NCI-H1092 (cell line): ENCODE measurements at places on chromosomes 13 and 19.

GRCh38 chr19:18417250-18418028, 1.8 kb upstream of the SSBP4 start:
- peak; percentile 19 for DNase-seq

DNA sequence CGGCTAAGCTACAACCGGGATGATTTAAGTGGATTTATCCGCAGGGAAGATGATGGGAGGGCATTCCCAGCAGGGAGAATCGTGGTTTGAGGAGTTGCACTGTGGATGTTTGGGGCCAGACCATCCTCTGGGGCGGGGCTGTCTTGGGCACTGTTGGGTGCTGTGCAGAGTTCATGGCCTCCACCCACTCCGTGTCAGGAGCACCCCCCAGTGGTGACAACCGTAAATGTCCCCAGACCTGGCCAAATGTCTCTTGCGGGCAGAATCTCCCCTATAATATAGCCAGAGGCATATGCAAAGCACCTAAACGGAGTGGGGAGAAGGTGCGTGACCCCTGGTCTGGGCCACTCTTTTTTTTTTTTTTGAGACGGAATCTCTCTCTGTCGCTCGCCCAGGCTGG, 40.2 kb downstream of the SMIM24 start:
- no peak for DNase-seq

GRCh38 chr19:4080473-4080872, 13.8 kb upstream of the ZBTB7A start:
- no peak for DNase-seq

DNA sequence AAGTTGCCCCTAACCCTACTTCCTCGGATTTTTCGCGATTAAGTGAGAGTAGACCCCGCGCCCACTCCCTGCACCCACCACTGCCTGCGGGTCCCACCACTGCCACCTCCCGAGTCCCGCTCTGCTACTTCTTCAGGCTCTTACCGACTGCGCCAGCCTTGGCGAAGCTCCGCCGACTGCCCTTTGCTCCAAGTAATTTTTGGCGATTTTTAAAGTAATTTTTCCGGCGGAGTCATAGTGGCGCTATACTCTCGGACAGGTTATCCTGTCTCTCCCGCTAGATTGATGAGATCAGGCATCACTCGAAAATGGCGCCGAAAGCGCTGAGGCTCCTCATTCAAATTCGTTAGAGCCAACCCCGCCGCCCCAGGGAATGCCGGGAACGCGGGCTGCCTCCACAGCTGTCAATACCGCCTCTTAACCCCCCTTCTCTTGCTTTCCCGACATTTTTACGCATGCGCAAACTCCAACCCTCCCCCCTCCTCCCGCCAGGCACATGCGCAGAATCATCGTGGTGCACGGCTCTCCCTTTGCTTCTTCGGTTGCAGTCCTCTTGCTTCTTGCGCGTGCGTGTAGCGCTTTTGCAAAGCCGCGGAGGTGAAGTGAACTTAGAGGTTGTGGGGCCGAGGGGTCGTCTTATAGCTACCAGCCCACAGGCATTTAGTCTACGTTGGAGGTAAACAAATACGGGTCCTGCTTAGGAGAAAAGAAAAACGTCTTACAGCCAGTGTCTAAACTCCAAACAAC, 66.6 kb downstream of the KCNRG start:
- peak; percentile 97 for DNase-seq

GRCh38 chr13:58142952-58143351, 511.4 kb downstream of the PCDH17 start:
- no peak for DNase-seq

- peak; percentile 5 for DNase-seq
Measured at GRCh38 chr19:34220472-34221063, 33.8 kb upstream of the GARRE1 start.

DNA sequence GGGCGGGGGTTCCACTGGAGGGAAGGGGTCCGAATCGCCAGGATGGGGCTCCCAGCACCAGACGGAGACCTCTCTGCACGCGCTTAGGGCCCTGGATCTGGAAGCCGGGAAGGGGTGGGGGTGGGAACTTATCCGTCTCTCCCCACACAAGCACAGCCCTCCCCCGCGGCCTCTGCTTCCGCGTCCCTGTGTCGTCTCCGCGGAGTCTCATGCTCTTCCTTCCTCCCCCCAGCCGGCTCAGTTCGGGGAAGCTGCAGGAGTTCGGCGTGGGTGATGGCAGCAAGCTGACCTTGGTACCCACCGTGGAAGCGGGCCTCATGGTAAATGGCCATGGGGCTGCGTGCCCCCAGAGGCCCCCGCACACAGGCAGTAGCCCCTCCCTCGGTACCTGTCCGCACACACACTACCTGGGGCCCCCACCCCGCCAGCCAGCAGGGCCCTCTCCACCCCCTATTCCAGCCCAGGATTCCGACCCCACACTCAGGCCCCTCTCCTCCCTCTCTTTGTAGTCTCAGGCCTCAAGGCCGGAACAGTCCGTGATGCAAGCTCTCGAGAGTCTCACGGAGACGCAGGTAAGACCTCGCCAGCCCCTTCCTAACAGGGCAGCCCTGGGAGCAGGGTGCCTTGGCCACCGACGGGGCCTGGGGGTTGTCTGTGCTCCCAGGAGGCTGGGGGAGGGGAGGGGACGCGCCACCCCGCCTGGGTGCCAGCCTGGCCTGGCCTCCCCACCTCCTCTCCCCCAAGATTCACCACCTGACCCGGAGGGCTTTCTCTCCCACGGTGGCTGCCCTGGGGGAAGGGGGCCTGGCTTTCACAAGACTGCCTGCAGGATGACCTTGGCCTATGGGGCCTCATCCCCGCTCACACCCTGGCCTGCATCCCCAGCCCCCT, 3.2 kb downstream of the MIDN start:
- DNase-seq, result no peak
